WERI-Rb-1 (cell line): ENCODE measurements at places on chromosomes 2 and 18.

DNA sequence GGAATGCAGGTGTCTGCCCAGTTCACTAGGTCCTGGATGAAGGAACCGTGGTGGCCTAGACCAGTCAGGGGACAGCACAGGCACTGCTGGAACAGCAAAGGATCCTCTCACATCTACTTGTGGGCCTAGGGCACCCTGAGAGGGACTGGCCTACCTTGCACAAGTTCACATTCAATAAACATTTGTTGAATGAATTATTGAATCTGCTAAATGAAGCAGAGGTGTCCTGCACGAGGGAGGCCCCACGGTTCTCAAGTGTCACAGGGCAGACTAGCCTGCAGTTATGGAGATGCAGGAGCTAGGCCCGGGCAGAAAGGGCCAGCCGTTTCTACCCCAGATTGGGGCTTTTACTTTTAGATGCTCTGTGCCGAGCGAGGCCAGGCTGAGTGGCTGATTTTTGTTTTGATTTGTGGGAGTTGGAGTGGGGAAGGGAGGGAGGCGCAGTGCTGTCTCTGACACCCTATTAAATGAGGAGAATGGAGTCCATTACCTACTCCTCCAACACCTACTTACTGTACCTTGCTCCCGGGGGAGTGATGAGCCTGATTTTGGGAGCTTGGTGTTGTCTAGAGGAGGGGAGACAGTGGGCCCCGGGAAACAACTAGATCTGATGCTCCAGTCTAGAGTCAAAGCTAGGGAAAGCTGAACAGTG lies 18.4 kb downstream of the SH2D6 start:
- DNase-seq, result no peak

GRCh38 chr2:184302506-184302905 lies 295.8 kb upstream of the ZNF804A start:
- DNase-seq, result no peak

GRCh38 chr2:86790676-86791572 lies at the start of gene CD8A:
CD8A (minus strand) TSS chr2:86790913; CDS start chr2:86790825, 88 bp downstream.
- DNase-seq, result no peak

GRCh38 chr2:42495234-42495581 lies 1.4 kb upstream of the KCNG3 start:
- DNase-seq, result no peak

GRCh38 chr2:40558761-40559160 lies 106.9 kb upstream of the SLC8A1 start:
- DNase-seq, result no peak

DNA sequence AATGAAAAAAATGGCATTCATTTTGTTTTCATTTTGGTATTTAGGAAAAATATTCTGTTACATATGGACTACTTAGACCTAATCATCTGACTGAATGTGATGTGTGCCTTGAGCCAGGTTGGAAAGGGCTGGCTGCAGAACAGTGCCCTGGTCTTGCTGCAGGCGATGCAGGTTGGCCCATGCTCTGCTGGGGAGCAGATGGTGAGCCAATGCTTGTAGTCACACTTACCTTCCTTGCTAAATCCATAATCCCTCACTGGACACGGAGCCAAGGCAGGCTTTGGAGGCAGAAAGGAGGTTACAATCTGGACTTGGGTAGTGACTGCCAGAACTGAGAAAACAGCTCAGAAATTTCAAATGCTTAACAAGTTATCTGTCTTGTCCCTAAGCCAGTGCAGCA lies 228.7 kb downstream of the ARHGAP15 start:
- peak; percentile 95 for DNase-seq

DNA sequence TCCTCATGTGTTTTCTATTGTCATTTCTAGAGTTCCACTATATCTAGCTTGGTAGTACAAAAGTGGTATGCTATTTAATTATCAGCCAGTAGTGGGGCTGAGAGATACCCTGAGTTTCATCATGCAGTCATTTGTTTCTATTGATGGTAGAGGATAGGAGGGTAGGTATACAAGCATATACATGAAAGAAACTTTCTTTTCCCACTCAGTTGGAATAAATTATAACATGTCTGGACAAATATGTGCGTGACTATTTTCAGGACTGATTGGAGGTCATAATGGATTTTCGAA lies 633.2 kb downstream of the NRXN1 start:
- DNase-seq, result no peak

DNA sequence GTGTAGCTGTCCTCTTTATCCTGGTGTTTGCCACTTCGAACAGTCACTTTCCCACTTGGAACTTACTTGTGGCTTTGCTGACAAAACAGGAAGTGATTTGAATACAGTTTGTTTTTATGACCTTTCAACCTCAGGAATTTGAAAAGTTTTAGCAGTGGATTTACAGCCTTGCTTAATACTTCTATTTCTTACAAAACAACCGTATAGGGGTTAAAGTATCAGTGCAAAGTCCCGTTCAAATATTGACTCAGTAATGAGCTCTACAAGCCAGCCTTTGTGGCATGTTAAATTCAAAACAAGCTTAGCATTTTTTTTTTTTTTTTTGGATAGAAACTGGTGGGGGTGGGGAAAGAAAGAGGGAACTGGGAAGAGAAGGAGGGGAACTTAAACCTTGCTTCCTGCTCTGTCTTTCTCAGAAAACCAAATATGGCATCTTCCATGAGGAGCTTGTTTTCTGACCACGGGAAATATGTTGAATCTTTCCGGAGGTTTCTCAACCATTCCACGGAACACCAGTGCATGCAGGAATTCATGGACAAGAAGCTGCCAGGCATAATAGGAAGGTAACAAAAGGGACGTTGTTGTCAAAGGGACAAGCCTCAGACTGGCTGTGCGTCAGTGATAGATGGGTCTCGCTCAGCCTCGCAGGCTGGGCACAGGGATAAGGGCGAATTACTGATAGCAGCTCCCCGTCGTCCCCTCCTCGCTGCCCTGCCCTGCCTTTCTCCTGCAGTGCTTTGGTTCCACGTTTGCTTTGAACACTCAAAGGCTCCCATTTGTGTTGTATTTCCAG lies at the start of gene HNMT:
HNMT (plus strand) TSS at position 408 of the 793 bp plus-strand sequence; CDS start at position 427, 19 bp downstream.
- no peak for DNase-seq

DNA sequence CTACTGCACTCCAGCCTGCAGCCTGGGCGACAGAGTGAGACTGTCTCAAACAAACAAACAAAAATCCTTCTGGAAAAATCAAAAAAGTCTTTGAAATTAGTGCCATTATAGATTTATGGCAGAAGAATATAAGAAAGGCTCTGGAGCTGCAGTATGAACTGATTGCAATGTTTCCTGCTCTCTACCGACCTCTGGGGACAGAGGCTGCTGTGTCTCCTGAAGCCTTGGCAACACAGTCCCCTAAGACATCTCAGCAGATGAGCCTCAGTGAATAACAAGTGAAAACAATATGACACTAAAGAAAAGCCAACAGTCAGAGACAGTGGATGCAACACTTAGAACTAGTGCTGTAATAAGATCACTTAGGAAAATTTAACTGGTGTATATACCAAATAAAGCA lies 494.9 kb upstream of the LRATD1 start:
- DNase-seq, result no peak

GRCh38 chr18:36628435-36629137 lies 200.2 kb downstream of the TPGS2 start:
- no peak for DNase-seq

GRCh38 chr2:167844714-167845530 lies 402.5 kb downstream of the STK39 start:
- DNase-seq, result peak; percentile 99

GRCh38 chr2:38068234-38068633 lies 7.7 kb downstream of the CYP1B1 start:
- DNase-seq, result no peak

GRCh38 chr2:108293850-108294249 lies 5.2 kb downstream of the SULT1C2 start:
- no peak for DNase-seq

DNA sequence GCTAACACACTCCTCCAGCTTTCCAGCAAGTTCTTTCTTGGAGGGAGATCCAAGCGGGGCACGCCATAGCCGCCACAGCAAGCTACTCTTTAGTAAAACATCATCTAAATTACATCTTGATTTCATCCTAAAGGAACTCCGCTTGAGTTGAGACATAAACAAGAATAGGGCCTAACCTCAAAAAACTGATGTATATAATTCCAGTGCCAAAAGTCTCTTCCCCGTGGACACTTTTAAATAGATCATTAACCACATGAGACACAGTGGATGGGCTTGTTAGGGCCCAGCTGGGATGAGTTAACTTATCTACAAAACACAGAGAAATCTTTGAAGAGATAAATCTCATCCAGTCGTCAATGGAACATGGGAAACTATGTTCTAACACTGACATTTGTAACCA lies 20.8 kb upstream of the MLPH start:
- no peak for DNase-seq

DNA sequence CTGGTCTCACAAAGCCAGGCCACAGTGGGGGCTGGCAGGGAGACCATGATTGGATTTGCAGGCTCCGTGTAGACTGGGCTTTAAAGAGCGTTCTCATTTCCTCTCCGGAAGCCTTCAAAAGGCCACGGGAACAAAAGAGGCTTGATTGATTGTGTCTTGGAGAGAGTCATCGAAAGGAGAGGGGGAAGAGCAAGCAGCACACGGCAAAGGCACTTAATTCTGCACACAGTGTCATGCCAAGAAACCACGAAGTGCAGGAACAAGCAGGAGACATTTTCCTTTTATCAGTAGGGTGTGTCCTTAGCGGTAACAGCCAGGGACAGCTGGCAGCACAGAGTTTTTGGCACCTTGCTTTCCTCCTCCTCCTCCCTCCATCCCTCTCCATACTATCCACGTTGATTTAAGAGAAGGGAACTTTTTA lies 47.7 kb downstream of the GLI2 start:
- no peak for DNase-seq

DNA sequence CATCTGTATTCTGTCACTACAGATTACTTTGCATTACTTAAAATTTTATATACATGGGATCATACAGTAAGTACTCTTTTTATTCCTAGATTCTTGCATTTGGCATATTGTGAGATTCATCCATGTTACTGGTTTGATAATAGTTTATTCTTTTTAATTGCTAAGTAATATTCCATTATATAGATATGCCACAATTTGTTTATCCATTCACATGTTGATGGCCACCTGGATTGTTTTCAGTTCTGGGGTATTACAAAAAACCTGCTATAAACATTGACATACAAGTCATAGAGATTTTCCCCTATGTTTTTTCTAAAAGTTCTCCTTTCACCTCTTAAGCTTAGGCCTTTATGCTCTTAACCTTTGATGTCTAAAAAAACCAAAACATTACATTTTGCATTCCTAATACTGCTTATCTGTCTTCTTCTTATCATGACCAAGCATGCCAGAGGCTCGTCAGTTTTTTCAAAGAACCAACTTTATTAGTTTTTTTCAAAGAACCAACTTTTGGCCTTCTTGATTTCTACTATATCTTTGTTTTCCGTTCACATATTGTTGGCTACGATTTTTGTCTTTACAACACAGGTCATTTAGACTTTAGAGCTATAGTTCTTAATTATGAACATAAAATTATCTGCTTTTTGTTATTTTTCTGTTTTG lies 86.9 kb downstream of the ATAD2B start:
- DNase-seq, result no peak

DNA sequence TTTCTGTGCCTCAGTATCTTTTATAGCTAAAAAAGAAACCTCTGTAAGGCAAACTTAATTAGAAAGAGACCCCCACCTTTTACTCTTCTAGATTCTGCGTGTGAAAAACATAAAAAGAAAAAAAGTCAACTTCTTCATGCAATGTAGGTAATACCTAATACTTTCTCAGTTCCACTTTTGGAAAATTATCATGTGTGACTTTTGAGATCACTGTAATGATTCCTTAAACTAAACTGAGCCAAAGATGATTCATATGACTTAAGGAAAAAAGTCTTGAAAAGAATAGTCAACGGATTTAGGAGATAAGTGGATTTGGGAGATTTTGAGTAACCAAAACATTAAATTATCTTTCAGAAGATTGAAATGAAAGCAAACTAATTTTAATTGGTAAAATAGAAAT lies 48.9 kb downstream of the PLEKHA3 start:
- no peak for DNase-seq

GRCh38 chr2:217539126-217539525 lies 463.7 kb downstream of the TNS1 start:
- no peak for DNase-seq

DNA sequence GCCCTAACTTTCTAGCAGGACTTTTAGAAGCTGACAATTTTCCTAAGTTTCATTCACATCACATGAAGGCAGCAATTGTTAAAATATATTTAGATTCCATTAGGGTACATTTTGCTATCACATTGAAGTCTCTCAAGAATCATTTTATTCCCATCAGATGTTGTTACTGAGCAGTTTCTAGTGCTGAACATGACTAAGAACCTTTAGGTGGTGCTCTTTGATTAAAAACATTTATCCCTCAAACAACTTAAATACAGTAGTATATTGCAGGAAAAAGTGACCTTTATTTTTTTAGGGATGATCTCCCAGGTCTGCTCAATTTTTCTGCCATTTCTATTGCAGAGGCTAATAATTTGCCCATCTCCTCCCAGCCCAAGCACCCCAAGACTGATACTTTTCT lies 22.9 kb upstream of the NARS1 start:
- DNase-seq, result no peak

- no peak for DNase-seq
Measured at GRCh38 chr2:241061275-241061674, 40.8 kb downstream of the MTERF4 start.

DNA sequence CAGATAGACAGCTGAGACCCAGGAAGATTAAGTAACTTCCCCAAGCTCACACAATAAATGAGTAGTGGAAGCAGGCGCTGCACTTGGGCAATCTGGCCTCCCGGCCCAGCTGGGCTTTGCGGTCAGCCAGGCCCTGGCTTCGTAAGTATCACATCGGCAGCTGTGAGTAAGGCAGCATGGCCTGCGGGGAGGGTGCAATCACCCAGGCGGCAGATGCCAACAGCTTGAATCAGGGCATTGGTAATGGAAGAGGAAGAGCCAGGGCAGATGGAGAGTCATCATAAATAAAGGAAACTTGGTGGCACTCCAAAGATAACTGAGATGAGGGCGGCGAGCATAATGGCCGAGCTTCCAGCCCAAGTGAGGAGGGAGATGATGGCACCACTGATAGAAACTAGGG lies 217.9 kb upstream of the PID1 start:
- DNase-seq, result no peak

- peak; percentile 76 for DNase-seq
Measured at GRCh38 chr2:201158111-201158929, 24.6 kb upstream of the CASP10 start.

DNA sequence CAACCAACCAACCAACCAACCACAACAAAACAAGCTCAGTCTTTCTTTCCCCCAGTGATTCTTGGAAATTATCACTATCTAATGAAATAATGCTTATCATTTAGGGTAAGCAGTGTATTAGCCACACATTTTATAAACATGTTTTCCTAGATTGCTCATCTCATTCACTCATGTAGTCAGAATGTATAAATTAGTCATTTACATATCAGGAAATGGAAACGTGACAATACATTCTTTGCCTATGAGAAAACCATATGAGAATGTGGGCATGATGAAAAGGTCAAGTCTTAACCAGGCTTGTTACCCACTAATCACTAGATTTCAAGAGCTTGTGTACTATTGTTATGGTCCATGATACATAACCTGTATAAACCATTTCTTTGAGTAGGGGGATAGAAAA lies 1583.4 kb upstream of the PIK3C3 start:
- no peak for DNase-seq
